ENCODE measurements at places on chromosomes 12 and 14.

- no peak for DNase-seq
Observed at GRCh38 chr14:99252443-99252939, 19.5 kb downstream of the BCL11B start.

- peak; percentile 4 for DNase-seq
Observed at GRCh38 chr14:21768116-21768874, 94.7 kb upstream of the OR4E1 start.

- DNase-seq, result no peak
Observed at GRCh38 chr12:581321-581720, 81.9 kb downstream of the NINJ2 start.

- no peak for DNase-seq
Observed at GRCh38 chr12:131915823-131916222, 13.3 kb upstream of the PUS1 start.

GRCh38 chr12:74957231-74957630, 252.4 kb downstream of the KCNC2 start:
- no peak for DNase-seq

DNA sequence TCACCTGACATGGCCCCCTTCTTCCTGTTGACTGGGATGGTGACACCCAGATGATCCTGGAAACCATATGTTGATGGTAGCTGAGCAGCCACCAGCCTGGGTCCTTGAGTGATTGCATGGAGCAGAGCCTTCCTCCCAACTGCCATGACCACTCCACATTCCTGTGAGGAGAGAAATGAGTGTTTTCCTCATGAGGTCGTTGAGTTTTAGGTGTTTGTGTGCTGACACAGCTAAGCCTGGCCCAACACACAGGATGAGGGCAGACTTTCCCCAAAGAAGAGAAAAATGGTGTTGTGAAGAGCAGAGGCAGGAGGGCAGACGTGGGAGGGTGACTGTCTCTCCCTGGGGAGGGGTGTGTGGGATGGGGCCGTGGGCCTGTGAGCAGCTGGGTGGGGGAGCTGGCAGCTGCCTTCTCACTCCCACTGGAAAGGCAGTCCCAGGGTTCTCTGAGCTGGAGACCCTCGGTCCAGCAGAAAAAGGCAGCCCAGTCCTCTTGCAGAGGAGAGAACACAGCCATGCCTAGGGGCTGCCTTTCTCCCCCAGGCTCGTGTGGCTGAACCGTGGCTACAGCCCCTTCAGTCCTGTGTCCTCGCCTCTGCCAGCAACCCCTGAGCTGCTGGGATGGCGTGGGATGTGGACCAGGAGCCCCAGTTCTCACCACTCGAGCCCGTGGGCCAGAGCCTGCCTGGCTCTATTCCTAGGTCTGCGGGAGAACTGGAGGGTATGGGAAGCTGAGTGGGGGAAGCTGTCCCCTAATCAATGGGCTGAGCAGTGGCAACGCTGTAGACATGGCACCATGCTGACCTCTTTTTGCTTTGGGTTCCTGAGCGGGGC, 257.0 kb downstream of the ADGRD1 start:
- no peak for DNase-seq

- no peak for DNase-seq
Observed at GRCh38 chr14:35985474-35986218, 159.5 kb downstream of the BRMS1L start.

DNA sequence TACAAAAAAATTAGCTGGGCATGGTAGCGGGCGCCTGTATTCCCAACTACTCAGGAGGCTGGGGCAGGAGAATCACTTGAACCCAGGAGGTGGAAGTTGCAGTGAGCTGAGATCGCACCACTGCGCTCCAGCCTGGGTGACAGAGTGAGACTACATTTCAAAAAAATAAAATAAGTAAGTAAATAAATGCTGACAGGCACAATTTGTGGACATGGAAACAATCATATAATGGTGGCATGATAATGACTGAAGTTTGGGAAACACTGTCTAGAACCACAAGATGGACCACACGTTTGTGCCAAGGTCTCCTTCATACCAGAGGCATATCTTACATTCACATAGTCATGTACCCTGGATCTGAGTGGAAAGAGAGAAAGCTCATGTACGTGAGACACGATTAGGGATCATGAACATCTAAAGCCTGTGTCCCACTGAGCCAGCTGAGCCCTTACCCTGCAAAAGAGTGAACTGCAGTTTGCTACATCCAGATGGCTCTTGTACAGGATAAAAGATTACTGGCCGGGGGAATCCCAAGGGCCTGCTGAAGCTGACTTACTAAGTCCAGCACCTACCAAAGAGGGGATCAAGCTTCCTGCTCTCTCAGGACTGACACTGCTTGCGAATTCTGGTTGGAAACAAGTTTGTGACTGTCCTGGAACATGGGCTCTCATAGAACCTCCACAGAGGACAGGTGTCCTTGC, 62.9 kb downstream of the TRAFD1 start:
- no peak for DNase-seq

DNA sequence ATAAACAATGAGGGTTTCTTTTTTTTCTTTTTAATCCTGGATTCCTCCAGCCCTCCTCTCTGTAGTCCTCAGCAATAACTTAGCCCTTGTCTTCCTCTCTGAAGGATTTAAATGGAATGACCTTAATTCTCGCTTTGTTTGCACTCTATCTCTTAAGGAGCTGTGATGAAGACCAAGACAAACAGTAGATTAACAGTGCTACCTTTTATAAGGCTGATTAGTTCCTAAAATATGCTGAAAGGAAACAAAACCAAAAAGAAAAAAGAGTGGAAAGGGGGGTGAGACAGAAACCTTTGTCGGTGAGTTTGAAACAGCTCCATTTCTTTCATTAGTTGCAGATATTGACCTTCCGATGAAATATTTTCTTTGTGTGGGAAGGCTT, 38.7 kb upstream of the PTCSC3 start:
- no peak for DNase-seq

- no peak for DNase-seq
Observed at GRCh38 chr12:47034661-47035060, 44.8 kb upstream of the PCED1B start.

DNA sequence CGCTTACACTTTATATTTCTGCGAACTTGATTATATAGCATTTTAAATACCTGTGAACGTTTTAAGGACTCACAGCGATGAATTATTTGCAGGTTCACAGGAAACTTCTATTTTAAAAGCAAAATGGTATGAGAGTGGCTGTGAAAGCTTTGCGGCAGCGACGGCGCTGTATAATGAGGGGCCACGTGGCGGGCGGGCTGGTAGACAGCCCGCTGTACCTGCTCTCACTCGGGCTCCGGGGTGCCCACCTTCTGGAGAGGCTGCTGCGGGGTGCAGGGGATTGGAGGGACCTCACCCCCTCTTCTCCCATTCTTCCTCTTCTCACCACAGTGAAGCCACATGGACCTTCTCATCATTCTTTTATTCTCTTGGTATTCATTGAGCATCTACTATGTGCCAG, 164.2 kb upstream of the MYL2 start:
- DNase-seq, result no peak

DNA sequence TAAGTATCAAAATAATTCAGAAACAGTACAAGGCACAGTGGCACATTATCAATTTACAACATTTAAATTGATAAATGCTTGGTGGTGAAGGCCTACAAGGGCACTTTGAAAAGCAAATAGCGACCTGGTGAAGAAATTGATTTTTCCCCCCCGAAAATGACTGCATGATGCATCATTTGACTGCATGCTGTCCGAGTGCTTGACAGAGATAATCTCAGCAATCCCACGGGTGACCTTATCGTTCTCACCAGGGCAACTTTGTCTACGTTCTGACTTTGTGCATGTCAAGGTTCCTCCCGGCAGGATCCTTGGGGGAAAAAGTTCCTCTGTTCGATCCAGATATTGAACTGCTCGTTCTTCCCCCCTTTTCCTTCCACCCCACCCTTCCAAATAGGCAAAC, 384.8 kb downstream of the EGLN3 start:
- DNase-seq, result no peak

GRCh38 chr12:89573051-89573810, 47.4 kb upstream of the POC1B start:
- no peak for DNase-seq

DNA sequence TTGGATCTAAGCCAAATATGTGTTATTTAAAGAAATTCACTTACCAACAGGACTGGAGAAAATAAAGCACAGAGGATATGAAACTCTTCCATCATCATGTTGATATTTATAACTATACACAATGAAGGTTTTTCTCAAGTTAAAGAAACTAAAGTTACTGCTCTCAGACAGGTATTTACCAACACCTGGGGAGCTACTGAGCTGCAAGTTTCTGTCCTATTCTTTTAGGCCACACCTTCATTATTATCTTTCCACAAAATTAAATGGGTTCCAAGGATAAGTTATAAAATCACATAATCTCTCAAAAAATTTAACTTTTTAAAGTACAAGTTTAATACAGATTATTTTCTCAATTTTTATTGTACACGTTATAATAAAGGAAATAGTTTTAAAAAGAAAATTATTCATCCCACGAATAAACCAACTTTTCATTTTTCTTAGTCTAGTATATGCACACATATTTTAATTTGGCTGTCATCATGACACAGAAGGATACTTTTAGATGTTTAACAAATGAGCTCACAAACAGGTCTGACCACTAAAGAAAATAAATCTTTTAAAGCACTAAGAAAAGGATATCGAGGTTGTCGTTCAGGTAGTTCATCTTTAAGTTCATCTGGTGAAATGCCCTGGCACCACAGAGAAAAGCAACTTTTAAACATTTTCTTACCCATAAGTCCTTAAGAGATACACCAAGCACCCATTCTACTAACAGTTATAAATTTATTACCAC, 7.8 kb downstream of the GMFB start:
- no peak for DNase-seq

GRCh38 chr12:54294953-54295566, 5.8 kb downstream of the NFE2 start:
- DNase-seq, result no peak

DNA sequence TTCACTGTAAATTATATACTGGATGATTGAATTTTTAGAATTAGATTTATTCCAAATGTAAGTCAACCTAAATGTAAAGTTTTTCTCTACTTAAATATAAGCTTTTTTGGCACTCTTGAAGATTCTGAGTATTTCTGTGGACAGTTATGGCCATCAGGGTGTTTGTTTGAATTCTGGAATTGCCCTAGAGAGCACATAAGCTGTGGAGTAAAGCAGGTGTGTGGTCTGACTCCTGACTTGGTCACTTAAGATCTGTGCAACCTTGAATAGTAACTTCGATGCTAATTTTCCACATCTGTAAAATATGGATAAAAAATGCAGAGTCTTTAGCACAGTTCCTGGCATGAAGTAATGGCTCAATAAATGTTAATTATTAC, 64.4 kb downstream of the FUT8 start:
- DNase-seq, result no peak

- DNase-seq, result peak; percentile 69
Observed at GRCh38 chr14:71319666-71320065, 412.4 kb downstream of the PCNX1 start.

DNA sequence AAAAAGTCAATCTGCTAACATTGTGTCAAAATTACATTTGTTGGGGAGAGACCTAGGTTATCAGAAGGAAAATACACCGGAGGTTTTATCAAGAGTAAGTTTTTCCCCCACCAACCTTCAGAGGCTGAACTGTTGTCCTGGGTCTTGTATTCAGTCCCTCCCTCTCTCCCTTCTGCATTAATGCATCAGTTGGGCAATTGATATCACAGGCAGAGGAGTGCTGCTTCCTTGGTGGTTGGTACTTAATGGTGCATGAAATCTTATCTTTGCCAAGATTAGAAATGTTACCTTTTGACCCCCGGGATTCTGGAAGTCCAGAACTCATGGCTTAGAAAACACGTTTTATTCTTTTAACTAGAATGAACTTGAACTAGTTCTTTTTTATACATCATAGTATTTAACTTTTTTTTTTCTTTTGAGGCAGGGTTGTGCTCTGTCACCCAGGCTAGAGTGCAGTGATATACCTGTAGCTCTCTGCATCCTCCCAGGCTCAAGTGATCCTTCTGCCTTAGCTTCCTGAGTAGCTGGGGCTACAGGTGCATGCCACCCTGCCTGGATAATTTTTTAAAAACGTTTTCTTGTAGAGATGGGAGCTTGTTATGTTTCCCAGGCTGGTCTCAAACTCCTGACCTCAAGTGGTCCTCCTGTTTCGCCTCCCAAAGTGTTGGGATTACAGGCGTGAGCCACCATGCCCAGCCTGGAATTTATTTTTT, 4.9 kb downstream of the PCBP2 start:
- no peak for DNase-seq

- DNase-seq, result no peak
Observed at GRCh38 chr12:114916541-114916940, 232.6 kb upstream of the TBX3 start.

GRCh38 chr12:70244409-70244808, 1.2 kb downstream of the CNOT2 start:
- no peak for DNase-seq

- DNase-seq, result no peak
Observed at GRCh38 chr14:25516838-25517237, 466.9 kb upstream of the STXBP6 start.

- no peak for DNase-seq
Observed at GRCh38 chr14:105197211-105197641, 16.1 kb upstream of the NUDT14 start.

GRCh38 chr12:33439587-33440011, at the start of gene SYT10:
SYT10 (minus strand) TSS chr12:33439819; CDS start chr12:33439522, 297 bp downstream.
- no peak for DNase-seq

DNA sequence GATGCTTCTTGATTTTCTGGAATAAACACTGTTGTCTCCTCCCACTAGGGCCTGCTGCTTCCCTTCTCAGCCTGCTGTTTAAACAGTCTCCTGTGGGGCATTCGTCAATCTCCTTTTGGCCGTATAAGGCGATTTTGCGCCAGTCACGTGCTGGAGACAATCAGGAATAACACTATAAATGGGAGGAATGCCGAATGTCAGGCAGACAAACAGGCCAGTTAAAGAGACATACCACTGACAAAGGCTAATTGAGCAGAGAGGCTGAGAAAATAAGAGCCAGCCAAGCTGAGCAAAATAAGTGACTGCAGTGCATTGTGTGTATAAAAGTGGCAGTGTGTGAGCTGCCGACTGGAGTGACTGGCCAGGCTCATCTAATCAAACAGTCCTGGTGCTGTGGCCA, 23.3 kb downstream of the DMAC2L start:
- no peak for DNase-seq

GRCh38 chr12:76277480-76277879, 70.7 kb downstream of the BBS10 start:
- no peak for DNase-seq

DNA sequence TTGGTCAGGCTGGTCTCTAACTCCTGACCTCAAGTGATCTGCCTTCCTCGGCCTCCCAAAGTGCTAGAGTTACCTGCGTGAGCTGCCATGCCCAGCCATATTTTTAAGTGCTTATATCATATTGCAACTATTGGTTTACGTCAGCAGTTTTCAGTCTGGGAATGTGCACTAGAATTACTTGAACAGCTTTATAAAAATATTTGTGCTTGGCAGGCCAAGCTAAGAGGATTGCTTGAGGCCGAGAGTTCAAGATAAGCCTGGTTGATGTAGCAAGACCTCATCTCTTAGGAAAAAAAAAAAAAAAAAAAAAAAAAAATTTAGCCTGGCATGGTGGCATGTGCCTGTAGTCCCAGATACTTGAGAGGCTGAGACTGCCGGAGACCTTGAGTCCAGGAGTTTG, 17.1 kb downstream of the KIAA0586 start:
- no peak for DNase-seq

All from T47D (cell line).